Fibroblast of gingiva (primary cell): ENCODE measurements at places on chromosomes 4 and X.

DNA sequence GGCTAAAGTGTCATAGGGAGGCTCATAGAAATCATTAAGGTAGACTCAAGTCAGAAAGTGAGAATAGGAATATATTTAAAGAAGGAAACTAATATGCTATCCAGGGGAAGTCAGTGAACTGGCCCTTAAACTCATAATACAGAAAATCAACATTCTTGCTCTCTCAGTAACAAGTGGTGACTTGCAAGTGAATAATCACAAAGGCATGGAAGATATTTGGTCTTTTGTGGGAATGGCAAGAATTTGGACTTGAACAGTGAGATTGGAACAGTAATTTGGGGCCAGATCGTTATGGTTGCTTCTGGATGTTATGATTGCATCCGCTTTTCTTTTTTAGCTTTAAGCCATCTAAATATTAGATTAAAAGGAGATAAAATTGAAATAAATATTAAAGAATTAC lies 103.8 kb downstream of the TBC1D19 start:
- peak; percentile 74 for DNase-seq

DNA sequence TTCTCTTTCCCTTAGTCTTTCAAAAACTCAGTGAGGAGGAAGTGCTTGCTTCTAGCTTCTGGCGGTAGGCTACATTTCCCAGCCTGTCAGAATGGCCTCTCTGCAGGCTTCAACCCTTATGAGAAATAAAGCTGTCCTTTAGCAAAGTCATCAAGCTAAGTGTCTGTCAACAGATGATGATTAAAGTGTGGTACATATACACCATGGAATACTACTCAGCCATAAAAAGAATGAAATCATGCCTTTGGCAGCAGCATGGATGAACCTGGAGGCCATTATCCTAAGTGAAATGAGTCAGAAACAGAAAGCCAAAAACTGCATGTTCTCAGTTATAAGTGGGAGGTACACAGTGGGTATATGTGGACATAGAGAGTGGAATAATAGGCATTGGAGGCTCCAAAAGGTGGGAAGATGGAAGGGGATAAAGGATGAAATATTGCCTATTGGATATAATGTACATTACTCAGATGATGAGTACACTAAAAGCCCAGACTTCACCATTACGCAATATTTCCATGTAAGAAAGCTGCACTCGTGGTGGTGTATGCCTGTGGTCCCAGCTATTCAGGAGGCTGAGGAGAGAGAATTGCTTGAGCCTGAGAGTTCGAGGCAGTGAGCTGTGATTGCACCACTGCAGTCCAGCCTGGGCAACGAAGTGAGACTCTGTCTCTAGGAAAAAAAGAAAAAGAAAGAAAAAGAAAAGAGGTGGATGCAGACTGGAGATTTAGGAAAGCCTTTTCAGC lies 7.9 kb downstream of the TRIM2 start:
- peak; percentile 72 for DNase-seq

DNA sequence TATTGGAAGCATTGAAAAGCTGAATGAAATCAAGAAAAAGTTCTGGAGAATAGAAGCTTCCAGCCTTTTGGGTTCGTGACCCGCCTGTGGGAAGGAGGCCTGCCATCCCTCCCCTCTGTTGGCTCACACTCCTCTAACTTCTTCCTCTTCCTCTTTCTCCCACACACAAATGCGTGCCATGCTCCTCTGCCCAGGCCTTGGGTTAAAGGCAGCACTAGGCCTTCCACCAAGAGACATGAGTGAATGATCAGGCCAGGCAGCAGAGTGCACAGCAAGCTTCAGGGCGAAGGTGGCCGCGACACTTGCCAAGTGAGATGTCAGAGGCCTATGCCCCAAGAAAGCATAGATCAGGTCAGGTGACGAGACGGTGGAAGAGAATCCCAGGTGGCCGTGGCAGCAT lies 38.4 kb downstream of the FAM193A start:
- no peak for DNase-seq

DNA sequence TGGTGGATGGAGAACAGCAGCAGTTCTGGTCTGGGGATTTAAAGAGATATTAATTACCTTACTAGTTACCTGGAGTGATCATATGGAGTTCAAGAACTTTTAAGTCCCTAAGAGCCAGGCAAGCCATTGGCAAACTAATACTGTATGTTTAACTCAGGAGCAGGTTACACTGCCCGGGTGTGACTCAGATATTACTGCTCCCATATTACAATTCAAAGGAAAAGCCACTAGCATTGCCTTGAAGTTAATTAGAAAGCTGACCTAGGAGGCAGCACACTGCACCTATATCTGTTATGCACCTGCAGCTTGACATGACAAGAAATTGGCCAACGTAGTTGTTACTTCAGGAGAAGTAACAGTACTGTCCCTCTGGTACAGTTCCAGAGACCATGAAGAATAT lies 47.2 kb downstream of the GRK4 start:
- DNase-seq: peak; percentile 25

DNA sequence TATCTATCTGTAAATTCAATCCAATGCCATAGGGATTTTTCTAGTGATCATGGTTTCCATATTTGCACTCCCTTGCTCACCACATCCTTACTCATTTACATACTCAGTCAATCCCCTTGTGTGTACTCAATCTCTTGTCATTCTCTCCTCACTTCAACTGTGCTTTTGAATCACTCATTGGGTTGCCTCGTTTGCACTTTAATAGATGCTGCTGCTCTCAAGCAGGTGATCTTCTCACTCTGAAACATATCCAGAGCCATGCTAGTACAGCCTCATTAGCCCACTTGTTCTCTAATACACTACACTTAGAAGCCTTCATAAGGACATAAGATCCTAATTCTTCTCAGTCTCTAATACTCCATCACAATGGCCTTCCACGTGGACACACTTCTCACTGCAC lies 507.9 kb downstream of the TECRL start:
- no peak for DNase-seq

- no peak for DNase-seq
Measured at GRCh38 chrX:96707804-96708203, 23.2 kb downstream of the DIAPH2 start.

GRCh38 chrX:100695302-100695701 lies 36.6 kb downstream of the SYTL4 start:
- no peak for DNase-seq

- no peak for DNase-seq
Measured at GRCh38 chrX:49133759-49134158, 10.2 kb upstream of the GPKOW start.

GRCh38 chr4:150581056-150581605 lies 820 bp upstream of the MAB21L2 start:
- DNase-seq: no peak

DNA sequence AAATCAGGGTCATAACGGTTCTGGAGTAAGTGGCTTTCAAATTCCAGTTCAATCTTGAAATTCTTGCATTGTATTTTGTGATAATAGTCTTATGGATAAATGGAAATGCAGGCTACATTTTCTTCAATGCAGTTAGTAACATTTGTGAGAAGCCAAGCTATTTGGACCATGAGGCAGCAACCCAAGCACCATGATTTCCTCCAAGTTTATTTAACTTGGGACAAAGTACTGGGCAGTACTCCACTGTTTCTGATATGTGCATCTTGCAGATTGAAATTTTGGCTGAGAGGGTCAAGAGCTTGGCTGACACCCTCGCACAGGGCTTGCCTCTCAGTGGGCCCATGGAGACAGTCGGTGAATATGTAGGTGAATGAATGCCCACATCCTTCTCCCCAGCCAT lies 39.9 kb downstream of the CNGA2 start:
- no peak for DNase-seq

DNA sequence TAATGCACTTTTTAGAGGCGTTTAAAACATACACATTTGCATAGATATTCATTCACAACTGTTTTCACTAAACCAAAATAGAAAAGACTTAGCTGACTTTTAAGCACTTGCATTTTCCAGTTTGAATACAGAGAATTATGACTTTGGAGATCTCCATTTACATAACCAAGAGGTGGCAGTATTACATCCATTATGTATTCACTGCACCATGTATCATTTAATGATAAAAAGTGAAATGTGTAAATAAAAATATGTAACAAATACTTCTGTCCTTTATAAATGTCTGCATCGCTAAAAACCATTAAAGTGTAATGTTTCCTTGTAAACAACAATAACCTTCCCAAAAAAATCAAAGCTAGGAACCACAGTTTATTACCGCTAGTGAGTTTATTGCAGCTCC lies 413.2 kb downstream of the FGF13 start:
- no peak for DNase-seq

DNA sequence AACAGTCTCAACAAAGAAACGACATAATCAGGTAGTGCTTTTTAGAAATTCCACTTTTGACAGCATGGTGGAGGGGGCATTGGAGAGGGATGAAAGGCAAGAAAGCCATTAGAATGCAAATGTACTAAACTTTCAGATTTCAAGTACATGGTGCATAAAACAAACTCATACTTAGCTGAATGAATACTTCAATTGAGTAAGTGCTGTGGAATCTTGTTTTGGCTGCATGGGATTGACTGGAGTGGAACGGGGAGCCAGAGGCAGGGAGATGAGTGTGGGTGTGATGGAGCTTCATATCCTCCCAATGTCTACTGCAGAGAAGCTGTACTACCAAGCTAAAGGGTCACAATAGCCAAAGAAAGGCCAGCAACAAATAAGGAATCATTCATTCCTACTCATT lies 52.4 kb downstream of the USP46 start:
- no peak for DNase-seq

- peak; percentile 2 for DNase-seq
Measured at GRCh38 chrX:15882704-15883539, 28.3 kb upstream of the AP1S2 start.

GRCh38 chr4:2336659-2337058 lies 74.8 kb upstream of the MXD4 start:
- DNase-seq: no peak

GRCh38 chr4:39365830-39366771 lies at the start of gene RFC1:
RFC1 (minus strand) TSS chr4:39366362; CDS start chr4:39366241, 121 bp downstream.
- DNase-seq: peak; percentile 85

DNA sequence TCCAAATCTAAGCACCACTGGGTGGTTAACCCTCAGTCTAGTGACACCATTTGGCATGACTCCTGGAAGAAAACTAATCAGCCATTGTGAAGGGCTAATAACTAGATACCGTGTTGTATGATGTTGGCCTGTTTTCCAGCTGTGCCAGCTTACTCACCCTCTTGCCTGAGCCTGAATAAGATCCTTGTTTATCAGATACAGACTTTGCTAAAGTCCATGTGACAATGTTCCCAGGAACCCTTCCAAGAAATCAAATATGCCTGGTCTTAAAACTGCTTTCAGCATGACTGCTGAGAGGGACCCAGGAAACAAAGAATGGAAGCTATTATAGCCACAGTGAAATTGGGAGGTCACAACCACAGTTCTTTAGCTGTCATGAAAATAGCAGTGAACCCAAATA lies 640.8 kb upstream of the INTU start:
- peak; percentile 81 for DNase-seq

DNA sequence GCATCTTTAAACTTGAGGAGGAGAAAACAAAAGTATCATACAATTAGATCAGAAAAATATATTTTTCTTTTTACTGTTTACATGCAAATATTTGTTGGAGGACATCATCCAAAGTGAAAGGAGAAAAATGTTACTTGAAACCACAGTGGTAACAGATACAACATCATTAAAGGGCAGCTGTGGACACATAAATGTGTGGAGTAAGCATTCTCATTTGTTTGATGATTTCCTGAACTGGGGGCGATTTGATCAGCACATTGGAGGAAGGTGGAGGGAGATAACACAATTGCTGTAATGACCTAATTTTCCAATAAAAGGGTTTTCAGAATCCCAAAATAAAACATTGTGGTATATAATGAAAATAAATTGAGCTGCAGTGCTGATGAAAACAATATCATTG lies 314.5 kb upstream of the HS3ST1 start:
- peak; percentile 17 for DNase-seq

DNA sequence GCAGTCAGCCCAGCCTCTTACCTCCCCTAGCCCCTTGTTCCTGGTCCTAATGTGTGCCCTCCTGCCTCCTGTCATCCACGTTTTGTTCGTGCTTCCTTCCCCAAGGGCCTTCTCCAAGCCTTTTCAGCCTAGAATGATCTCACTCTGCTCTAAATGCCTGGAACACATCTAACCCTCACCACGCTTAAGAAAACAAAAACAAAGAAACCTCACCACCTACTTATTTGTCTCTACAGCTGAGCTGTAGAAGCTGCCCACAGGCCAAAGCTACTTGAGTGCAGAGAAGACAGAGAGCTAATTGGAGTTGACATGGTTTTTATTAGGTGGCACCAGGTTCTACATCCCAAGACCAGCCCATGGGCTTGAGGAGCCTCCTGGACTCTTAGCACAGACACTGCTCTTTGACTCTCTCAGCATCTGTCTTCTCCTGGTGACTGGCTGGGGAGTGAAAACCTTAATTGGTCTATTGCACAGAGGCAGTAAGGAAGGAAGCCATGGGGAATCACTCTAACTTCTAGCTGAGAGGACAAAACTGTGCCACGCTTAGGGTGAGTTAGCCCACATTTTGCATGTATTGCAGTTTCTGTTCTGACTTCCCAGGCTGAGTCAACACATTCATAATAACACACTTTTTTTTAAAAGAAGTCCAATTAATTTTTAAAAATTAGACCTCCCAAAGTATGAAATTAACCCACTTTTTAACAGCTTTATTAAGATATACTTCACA lies 52.3 kb upstream of the PDK3 start:
- DNase-seq: no peak

DNA sequence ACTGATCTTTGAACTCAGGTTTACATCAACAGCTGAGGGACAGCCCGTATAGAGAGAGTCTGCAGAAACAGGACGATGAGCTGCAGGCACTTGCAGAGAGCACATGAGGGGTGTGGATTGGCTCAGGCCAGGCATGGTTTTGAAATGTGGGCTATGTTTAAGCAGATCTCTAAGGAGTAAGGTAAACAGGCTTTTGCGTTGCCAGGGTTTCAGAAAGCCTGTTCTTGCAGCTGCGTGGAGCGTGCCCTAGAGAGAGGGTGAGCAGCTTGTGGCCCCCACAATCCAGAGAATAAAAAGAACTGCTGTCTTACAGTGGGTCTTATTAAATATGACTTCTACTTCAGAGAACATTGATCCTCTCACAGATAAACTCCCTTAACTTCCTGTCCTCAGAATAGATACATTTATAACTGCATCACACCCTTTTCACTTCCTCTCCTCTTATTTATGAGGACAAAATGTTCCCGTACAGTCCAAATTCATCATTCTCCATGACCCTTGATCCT lies 64.1 kb downstream of the TMA16 start:
- no peak for DNase-seq

GRCh38 chrX:32867781-32868523 lies 343.4 kb downstream of the DMD start:
- no peak for DNase-seq

DNA sequence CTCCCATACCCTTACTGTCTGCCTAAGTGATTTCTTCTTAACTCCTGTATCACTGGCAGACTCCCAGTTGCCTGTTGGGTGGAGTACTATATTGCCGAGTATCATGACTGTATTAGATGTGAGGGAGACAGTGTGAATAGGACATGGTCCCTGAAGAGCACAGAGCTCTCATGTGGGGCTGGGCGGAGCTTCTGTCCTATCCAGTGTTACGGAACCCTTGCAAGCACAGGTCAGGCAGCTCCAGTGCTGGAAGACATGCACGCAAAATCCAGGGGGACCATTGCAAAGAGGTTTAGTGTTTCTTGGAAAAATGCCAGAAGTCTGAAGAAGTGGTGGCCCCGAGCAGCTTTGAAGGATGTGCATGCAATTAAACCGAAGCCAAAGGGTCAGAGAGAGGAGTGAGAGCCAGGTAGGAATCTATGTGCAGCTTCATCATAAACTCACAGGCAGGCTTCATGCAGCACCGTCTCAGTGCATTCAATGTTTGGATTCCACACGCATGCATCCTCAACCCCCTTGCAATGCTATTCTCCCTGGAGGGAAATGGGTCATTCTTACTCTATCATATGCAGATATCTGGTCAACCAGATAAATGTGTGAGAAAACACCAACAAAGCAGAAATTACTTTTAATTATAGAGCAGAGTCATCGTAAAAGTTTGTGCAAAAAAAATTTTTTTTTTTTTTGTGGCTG lies 49.7 kb upstream of the DHRSX start:
- DNase-seq: no peak
